ENCODE measurements at places on chromosomes 4 and X.

DNA sequence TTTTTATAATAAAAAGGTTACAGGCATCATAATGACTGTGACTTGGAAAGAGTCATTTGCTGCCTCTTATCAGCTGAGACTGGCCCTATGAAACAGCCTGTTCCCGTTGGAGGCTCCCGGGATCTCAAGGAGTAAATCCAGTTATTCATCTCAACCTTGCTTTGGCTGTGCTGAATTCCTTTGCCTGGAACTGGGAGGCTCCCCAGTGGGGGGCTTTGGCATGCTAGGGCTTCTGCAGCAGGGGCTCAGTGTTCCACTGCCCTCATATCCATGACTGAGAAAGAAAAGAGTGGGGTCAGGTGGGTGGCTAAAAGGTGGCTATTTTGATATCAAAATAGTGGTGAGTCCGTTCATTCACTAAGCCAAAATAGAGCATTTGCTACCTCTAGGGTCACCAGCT lies 71.2 kb downstream of the TRPC5 start:
- DNase-seq: no peak

DNA sequence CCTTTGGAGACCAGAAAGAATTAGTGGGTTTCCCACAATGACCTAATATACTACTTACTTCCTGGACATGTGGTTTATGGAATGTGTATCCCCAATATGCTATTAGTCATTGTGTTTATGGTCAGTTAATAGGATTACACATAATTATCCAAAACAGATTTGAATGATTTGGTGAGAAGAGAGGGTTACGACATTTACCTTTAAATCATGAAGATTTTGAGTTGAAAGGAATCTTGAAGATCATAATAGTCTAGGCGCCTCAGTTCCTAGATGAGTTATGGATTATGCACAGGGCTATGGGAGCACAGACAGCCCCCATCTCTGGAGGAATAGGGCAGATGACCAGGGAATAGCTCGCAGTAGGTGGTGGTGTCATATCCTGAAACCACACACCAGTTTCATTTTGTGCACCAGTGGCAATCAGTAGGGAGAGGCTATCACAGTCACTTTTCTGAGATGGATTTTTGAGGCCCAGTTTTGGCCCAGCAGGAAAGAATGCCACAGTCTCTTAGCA lies 61.3 kb downstream of the SEPTIN11 start:
- no peak for DNase-seq

DNA sequence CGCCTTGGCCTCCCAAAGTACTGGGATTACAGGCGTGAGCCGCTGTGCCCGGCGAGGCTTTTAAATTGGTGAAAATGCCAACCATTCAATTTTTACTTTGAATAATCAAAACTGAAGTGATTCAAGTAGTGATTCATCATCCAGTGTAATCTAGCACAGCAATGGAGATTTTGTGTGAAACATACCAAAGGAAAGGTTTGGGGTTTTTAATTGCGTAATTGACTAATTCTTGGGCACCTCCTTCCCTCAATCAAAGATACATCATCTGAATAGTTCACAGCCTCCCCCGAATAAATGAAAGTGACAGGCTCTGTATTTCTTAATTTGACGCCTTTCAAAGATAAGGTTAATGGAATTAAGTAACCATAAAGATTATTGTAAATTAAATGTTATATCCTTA lies 69.0 kb downstream of the DMD start:
- no peak for DNase-seq

GRCh38 chr4:137180349-137180748 lies 351.9 kb downstream of the PCDH18 start:
- no peak for DNase-seq

GRCh38 chr4:86917212-86918039 lies 17.4 kb upstream of the AFF1 start:
- DNase-seq: no peak

GRCh38 chr4:169621731-169622492 lies 1.5 kb downstream of the CLCN3 start:
- no peak for DNase-seq

DNA sequence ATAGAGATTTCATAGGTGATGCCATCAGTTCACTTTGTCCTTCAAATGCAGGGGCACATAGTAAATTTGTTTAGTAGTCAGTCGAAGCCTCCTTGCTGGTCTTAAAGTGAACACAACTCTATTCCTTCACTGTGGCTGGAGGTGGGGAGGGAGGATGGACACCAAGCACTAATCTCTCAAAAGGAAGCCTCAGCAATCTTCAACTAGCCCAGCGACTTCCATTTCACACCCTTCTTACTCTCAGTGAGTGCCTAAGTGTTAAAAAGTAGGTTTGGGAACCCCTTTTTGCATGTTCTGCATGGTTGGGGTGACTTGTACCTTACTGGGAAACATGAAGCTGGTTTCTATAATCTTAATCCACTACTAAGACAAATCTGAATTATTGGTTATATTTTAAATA lies 96.0 kb upstream of the GUCY1A1 start:
- no peak for DNase-seq

DNA sequence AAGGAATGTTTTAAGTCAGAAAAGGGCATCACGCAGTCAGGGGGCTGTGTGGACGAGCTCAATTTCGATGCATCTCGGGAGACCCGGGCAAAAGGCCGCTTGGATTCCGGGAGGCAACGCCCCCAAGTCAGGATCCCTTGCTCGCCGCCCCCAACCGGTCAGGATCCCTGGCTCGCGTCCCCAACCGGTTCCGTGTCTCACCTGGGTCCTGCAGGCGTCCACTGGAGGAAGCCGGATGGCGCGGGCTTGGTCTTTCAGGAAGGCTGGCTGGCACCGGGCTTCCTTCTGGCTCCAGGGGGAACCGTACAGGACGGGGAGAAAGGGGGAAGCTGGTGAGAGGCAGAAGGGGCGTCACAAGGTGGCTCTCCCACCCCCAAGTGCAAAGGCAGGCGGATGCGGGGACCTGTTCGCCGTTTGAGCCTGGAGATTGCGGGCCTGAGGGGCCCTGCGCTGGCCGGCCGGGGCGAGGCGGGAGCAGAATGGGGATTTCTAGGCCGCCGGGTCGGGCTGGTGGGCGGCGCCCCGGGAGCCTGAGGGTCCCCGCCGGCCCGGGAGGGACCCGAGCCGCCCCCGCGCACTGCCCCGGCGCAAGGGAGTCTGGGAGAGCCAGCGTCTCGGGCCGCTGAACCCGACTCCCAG lies 84.7 kb downstream of the HPRT1 start:
- DNase-seq: no peak

GRCh38 chr4:22999419-22999818 lies 306.7 kb downstream of the GBA3 start:
- DNase-seq: no peak

DNA sequence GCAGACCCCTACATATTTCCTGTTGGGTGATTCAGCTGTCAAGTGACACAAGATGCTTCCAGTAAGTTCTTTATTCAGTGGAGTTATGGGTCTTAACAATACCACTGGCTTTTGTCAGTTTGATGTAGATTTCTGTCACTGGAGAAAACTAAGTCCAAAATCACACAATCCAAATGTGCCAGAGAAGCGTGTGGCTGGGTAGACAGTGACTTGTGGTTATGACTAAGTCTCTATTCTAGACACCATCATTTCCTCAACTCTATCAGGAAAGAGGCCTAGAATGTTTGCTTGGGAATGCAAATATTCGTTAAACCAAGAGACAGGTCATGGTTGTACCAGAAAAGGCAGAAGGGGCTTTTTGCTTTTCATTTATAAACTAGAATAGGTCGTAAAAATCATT lies 54.4 kb upstream of the HS3ST1 start:
- DNase-seq: no peak

- DNase-seq: no peak
Measured at GRCh38 chr4:128333309-128334018, 45.9 kb upstream of the PGRMC2 start.

GRCh38 chr4:94519019-94519418 lies 67.3 kb downstream of the PDLIM5 start:
- DNase-seq: no peak

- no peak for DNase-seq
Measured at GRCh38 chr4:157996061-157997028, 176.5 kb downstream of the GASK1B start.

DNA sequence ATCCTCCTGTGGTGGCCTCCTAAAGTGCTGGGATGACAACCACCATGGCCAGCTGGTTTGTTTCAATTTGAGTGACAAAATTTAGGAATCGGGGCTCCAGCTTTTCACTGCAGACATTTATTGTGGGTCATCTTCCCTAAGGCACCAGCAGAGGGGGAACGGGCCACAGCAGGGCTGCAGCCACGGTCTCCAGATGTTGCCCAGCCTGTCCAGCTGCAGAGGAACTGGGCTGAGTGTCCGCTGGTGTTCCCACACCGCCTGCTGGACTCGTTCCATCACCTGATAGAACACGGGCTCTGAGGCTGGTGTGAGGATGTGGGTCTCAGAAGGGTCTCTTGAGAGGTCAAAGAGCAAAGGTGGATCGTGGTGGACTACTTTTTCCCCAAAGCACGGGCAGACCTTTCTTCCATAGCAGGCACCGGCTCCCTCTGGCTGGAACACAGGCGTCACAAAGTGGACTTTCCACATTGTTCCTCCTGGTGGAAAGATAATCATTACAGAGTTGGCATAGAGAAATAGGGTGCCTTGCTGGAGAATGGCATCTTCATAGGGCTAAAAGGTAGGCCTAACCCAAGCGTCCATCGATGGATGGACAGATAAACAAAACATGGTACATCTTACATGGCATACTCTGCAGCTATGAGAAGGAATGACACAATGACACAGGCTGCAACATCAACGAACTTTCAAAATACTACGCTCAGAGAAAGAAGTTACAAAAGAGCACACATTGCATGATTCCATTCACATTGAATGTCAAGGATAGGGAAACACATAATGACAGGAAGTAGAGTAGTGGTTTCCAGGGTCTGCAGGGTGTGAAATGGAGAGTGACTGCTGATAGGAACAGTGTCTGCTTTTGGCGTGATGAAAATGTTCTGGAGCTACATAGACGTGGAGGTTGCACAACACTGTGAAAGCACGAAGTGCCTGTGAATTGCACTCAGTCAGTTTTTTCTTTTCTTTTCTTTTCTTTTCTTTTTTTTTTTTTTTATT lies 5.9 kb upstream of the ARSD start:
- no peak for DNase-seq

GRCh38 chr4:184972991-184973390 lies 45.3 kb upstream of the HELT start:
- DNase-seq: no peak

- DNase-seq: no peak
Measured at GRCh38 chr4:20391198-20391597, 139.5 kb downstream of the SLIT2 start.

GRCh38 chr4:24999392-25000089 lies 31.2 kb downstream of the LGI2 start:
- DNase-seq: no peak

GRCh38 chrX:883588-883987 lies 253.0 kb downstream of the SHOX start:
- DNase-seq: no peak
